ENCODE measurements at places on chromosomes 2 and 18.

GRCh38 chr2:40394031-40394430 lies 57.9 kb downstream of the SLC8A1 start:
- DNase-seq = no peak

DNA sequence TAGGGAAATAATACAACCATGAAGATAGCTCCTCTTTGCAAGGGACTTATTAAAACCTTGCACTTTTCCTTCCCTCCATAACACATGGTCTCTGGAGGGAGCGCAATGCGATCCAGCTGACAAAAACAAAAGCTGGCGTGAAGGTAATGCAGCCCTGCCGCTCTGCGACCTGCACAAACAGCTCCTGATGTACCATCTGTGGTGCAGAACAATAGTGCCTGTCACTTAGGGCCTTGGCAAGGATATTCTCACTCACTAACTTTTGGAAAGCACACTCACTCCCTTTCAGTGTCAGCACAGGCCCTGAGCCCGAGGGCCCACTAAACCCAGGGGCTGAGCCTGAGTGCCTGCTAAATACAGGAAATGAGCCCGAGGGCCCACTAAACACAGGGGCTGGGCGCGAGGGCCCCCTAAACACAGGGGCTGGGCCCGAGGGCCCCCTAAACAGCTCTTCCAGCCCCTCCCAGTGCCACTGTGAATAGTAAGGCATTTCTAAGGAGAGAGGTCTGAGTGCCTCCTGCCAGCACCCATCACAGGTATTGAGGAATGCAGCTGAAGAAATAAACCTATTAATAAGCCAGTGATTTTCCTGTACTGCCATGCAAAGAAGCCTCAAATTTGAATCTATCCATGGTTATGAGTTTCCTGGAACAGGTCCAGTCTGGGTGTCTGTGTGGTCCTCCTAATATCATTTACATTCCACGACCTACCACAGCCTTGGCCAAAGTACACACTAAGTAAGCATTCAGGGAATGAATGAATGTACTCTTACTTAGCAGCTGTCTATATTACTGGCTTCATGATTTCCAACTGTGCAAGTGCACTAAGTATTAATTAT lies 9.3 kb downstream of the L3MBTL4 start:
- DNase-seq = no peak

GRCh38 chr2:128307595-128307994 lies 11.1 kb downstream of the HS6ST1 start:
- DNase-seq = no peak

DNA sequence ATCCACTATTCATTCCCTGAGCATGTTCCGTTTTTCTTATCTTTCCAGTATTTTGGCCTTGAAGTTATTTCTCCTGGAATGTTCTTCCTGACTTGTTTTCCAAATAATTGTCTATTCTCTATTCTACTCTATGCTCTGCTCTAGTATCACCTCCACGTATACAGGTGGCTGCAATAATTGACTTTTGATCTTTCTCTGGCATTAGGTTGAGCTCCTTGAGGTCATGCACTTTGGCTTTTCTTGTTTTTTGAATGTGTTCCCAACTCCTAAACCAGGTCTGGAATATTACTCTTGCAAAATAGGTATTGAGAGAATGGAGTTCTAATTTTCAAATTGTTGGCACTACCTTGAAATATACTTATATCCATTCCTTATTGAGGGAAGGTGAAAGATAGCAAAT lies 550.4 kb downstream of the CNTNAP5 start:
- no peak for DNase-seq

DNA sequence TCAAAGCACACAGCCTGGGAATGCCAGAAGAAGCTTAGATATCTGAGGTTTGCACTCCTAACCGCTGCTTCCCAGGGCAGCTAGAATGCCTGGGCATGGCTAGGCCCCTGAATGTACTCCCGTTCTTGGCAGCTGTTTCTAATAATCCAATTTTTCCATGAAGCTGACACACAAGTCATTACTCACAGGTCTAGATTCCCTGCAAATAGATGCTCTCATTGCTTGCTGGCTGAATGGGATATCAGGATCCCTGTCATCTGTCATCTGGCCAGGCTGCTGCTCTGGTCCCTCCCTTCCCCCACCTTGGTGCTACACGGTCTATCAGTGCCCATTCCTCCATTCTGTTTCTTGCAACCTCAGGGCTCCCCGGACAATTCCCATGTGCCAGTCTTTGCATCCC lies 40.7 kb upstream of the TEX51 start:
- DNase-seq = no peak

DNA sequence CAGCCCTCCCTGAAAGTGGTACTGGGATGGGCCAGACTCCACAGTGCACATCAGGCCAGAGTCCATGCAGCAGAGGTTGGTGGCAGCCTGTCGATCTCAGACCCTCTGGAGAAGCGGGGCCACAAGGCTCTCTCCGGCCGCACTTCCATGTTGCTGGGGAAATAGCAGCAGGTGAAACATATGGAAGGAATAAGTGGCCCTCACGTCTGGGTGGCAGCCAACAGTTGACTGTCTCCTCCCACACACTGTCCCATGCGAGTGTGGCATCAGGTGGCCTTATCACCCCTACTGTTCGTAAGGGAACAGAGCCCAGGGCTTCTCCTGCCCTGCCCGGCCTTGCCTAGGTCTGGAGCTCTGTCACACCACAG lies 58.1 kb upstream of the FOSL2 start:
- DNase-seq = no peak

GRCh38 chr2:117786520-117786919 lies 28.0 kb upstream of the DDX18 start:
- no peak for DNase-seq

- DNase-seq = no peak
Measured at GRCh38 chr18:74389171-74389927, 67.8 kb downstream of the DIPK1C start.

- DNase-seq = peak; percentile 89
Measured at GRCh38 chr2:62293490-62294271, 97.8 kb downstream of the B3GNT2 start.

- no peak for DNase-seq
Measured at GRCh38 chr2:55649211-55649610, 31.8 kb upstream of the PPP4R3B start.

DNA sequence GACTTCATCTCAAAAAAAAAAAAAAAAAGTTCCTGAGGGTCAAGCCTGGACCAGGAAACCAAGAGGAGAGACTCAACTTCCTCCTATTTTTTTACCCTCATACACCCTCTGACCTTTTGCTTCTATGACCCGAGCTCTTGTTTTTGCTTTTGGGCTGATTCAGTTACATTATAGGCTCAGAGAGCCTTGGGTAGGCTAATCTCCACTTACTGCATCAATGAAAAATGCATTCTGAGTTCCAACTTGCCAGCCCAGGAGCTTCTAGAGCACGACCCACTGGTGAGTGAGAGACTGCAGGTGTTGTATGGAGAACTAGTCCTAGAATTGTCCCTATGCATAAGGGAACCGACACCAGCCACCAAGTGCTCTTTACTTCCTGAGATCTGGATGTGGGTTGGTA lies 91.1 kb downstream of the CABLES1 start:
- peak; percentile 20 for DNase-seq

GRCh38 chr2:74671479-74671878 lies 17.4 kb downstream of the SEMA4F start:
- no peak for DNase-seq

- no peak for DNase-seq
Measured at GRCh38 chr2:222439692-222440091, 15.3 kb downstream of the SGPP2 start.

GRCh38 chr2:208407667-208408066 lies 1.1 kb downstream of the PTH2R start:
- DNase-seq = no peak

- no peak for DNase-seq
Measured at GRCh38 chr2:28752631-28753376, 1.2 kb downstream of the PPP1CB start.

DNA sequence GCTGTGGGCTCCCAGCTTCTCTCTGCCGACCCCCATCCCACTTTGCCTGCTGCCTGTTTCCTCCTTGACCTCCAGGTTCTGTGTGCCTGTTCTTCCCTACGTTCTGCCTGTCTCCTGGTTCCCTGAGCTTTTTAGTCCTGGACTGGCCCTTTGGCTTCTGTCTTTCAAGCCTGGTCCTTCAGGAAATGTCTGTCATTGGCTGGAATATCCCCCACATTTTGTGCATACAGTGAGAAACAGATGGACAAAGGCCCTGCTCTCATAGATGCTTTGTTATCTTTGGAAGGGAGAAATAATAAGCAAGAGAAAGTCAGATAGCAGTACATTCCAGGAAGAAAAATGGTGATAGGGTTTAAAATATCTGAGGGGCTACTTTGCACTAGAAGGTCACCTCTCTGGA lies 5.7 kb downstream of the MGAT5 start:
- DNase-seq = no peak

- no peak for DNase-seq
Measured at GRCh38 chr2:167183931-167184330, 295.7 kb downstream of the XIRP2 start.

DNA sequence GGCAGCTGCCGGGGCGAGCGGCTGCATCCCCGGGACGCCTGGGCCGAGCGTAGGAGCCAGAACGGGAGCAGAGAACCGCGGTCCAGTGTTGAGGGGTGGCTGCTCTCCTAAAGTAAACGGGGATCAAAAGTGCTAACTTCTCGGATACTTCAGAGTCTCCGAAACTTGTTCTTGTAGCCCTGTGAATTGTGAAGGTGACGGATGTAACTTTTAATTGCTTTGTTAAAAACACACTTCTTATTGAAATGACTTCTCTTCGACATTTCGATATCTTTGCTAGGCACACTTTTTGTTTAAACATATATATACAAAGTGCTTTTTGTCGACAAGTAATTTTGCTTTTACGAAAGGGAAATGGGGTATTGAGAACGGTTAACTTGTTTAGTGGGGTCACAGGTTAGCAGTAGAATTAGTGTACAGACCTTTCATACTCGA lies 540 bp downstream of the ATP9B start:
- peak; percentile 4 for DNase-seq

- DNase-seq = no peak
Measured at GRCh38 chr2:238706673-238707072, 141.2 kb upstream of the TWIST2 start.

DNA sequence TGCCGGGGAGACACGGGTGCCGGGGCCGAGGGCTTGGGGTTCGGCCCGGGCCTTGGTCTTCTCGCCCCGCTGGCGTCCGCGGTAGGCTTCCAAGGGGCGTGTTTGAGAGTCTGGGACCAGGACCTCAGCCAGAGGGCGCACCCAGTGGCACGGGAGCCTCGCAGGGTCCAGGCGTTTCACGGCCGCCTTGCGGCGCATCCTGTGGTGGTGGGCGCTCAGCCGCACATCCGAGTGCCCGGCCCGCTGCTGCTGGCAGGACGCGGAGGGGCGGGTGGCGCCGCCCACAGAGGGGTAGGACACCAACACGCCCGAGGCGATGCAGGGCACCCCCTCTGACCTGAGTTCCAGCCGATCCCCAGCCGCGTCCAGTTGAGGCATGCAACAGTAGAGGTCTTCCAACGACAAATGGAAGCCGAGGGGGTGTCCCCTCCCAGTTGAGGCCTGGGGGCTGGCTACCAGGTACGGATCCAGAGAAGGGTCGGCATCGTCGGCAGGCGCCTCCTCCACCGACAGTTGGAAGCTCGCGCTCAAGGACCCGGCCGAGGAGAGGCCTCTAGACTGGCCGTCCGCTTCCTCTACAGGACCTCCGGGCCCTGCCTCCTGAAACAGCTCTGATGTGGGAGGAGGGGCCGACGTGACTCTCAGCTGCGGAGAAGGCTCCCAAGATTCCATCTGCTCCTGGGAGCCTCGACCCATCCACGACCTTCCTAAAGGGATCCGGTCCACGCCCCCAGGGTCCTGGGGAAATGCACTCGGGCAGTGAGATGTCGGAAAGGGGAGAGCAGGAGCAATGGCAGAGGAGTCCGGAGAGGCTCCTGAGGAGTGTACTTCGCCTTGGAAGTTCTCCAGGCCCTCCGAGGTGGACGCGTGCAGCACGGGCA lies 6.3 kb downstream of the C2orf81 start:
- DNase-seq = no peak

GRCh38 chr2:126963390-126963789 lies 64.7 kb downstream of the TEX51 start:
- DNase-seq = no peak

DNA sequence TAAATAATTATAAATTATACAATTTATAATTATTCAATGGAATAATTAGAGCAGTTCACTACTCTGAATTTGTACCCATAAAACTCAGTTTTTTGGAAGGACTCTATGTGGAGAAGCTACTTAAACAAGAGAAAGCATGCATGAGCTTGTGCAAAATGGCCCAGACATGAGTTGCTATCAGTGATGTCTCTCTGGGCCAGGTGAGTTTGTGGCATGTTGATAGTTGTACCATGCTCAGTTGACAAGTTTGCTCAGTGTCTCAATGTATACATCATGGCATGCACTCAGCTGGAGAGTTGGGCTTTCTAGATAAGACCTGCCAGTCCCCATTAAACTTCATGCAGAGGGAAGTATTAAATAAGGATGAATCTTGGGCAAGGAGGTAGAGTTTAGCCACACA lies 153.8 kb upstream of the TACR1 start:
- no peak for DNase-seq

- DNase-seq = no peak
Measured at GRCh38 chr18:33128581-33128980, 311.9 kb downstream of the CCDC178 start.

DNA sequence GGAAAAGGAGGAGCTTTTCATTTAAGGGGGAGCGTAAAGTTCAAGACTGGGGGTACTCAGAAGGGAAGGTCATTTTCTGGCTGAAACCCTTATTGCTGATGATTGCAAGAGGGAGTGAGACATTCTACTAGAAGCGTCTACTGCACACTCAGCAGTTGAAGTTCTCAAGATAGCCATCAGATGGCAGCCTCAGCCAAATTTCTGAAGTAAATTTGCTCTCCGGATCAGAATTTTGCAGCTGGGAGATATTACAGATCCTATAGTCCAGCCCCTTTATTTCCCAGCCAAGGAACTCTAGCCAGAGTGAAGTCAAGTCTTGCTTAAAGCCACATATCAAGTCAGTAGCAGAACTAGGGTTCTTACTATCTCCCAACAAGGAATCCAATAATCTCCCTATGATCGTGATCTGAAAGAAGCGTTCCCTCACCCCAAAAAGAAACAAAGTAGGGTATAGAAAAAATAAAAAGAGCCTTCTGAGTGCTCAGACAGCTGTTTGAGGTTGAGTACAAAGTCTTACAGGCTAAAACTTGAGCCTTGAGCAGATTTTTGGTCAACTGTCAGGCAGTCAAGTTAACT lies 24.0 kb downstream of the RAX start:
- DNase-seq = peak; percentile 26

DNA sequence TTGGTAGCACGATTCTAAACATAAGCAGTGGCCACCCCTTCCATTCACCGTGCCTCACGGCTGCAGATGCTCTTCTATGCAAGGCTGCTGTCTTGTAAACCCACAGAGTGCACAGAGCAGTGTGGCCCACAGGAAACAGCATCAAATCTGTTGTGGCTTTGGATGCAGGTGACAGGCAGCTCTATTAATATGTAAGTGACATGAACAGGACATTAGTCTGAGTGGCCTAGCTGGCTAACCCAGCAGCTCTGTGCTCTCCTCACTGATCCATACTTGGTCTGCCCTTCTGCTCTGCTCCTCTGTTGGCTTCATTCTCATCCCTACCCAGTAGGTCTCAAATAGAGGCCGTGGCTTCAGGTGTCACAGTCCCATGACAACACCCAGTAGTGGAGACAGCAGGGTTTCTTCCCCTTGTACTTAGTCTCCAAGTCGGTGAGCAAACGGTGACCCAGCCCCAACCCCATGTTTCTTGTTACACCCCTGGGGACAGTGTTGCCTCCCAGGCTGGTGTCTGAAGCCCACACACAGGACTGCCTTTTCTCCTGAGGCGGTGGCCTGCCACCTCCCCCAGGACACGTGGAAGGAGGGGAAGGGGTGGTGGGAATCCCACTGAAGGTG lies 5.8 kb downstream of the SH3RF3 start:
- no peak for DNase-seq
